Activated CD8-positive, alpha-beta memory T cell treated with anti-CD3 and anti-CD28 coated beads for 48 hours (primary cell): ENCODE measurements at places on chromosomes 2 and 18.

DNA sequence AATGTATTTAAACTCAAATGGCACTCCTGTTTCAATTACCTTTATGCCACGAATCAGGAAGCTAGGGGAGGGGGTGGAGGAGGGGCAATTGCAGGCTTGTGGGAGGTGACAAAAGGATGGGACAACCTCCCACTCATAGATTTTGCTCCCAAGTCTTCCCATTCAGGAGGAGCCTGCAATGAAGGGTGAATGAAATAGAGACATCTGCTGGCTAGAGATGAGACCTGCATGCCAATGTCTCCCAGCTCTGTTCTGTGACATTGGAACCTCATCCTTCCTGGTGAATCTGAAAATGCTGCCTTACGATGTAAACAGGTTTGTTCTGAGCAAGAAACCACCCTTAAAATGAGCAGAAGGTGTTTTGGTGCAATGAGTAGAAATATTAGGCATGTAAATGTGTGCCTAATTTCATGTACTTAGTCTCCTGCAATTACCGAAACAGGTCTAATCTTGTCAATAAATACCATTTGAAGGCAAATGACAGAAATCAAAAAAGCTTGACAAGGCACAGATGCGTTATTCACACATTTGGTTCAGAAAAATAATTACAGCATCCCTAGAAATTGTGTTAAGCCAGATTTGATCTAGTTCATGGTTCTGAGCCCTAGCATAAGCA is 2.7 kb upstream of the PID1 start:
- DNase-seq, result no peak

DNA sequence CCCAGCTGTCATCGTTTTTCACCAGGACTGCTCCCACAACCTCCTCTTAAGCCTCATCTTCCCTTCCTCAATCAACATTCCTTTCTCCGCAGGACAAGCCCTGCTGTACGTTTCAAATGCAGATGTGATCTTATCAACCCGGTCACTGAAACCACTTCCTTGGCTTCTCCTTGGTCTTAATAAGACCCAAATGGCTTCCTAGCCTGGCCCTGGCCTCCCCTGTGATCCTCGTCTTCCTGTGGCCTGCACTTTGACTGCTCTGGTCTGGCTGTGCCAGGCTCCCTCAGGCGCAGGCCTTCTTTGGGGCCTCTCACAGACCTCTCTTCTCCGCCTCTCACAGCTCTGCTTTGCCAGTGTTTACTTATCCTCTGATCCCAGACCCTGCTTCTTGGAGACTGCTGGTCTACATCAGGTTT is 4.7 kb upstream of the ADNP2 start:
- DNase-seq, result no peak

DNA sequence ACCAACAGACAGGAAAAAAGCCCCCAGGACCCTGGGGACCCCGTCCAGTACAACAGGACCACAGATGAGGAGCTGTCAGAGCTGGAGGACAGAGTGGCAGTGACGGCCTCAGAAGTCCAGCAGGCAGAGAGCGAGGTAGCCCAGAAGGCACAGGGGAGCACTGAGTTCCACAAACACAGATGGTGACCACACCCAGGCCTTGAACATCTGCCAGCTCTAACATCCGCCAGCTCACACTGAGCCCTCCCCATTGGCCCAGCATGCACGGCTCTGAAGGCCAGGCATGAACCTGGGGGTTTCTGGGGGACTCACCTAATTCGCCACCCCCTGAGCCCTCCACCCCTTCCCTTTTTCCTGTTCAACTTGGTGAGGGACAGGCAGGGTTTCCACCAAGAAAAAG is 25.6 kb upstream of the PRLH start:
- no peak for DNase-seq

- no peak for DNase-seq
These were observed 6.7 kb downstream of the COA5 start for GRCh38 chr2:98601532-98602132.

- DNase-seq, result no peak
These were observed 362.0 kb downstream of the ZNF521 start for GRCh38 chr18:24989760-24990593.

- no peak for DNase-seq
These were observed 96.8 kb downstream of the CLIP4 start for GRCh38 chr2:29212009-29212408.
